Activated CD8-positive, alpha-beta memory T cell treated with anti-CD3 and anti-CD28 coated beads, Interleukin-2, amount 50 U/mL, for 48 hours (primary cell): ENCODE measurements at places on chromosomes 2 and 18.

GRCh38 chr2:46365913-46366667 is 68.9 kb downstream of the EPAS1 start:
- no peak for DNase-seq

GRCh38 chr18:40529478-40529877 is 1425.6 kb upstream of the PIK3C3 start:
- no peak for DNase-seq

- no peak for DNase-seq
Measured at GRCh38 chr2:178265851-178266250, 71.5 kb downstream of the OSBPL6 start.

- no peak for DNase-seq
Measured at GRCh38 chr2:161136696-161137324, 23.4 kb upstream of the TANK start.

DNA sequence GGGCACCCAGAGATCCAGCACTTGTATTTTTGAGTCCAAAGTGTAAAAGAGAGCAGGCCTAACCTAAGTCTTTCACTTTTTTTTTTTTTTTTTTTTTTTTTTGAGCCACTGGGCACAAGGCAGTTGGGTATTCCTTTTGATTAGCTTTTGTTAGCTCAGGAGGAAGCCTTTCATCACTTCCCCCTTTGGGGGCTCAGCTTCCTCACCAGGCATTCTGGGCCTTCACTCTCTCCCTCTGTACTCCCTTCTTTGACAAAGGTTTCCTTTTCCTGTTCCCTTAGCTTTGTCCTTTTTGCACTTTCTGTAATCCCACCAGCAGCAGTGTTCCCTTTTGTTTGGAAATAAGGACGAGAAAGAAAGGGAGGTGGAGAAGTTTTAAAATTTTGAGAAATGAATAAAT is 88.2 kb downstream of the PKP4 start:
- no peak for DNase-seq

- no peak for DNase-seq
Measured at GRCh38 chr2:54949431-54949830, 100.8 kb downstream of the RTN4 start.

DNA sequence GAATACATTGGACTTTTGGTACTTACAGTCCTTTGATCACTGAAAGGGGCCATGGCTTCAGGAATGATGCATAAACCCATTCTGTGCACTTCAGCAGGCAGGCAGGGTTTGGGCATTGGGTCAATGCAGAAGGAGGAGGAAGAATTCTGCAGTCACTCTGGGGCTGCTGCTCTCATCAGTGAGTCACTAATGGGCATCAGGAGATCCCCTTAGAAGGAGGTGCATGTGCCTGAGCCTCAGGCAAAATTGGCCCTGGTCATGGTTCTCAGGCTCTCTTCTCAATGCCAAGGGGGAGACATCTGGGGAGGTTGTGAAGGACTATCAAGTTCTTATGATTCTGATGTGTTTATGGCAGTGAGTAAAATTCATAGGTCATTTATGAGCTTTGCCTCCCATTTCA is 52.0 kb upstream of the TNP1 start:
- DNase-seq = no peak
